Stimulated activated CD8-positive, alpha-beta memory T cell treated with anti-CD3 and anti-CD28 coated beads, Interleukin-7, amount 100 ng/mL, for 1 hour (primary cell): ENCODE measurements at places on chromosomes 5 and 9.

DNA sequence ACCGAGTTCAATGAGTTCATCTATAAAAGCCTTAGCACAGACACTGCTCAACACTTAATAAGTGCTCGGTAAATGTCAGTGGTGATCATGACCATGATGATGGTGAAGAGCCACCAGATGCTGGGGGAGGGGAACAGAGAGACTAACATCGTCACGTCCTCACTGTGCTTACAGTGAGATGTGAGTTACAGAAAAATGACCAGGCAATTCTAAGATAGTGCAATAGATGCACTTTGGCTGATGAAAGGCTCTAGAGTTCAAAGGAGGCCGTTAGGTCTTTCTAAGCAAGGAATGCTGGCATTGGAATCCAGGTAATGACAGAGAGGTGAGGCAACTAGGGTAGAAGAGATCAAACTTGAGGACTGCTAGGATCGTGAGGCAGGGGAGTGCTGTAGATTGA lies 36.7 kb downstream of the ARL15 start:
- no peak for DNase-seq

DNA sequence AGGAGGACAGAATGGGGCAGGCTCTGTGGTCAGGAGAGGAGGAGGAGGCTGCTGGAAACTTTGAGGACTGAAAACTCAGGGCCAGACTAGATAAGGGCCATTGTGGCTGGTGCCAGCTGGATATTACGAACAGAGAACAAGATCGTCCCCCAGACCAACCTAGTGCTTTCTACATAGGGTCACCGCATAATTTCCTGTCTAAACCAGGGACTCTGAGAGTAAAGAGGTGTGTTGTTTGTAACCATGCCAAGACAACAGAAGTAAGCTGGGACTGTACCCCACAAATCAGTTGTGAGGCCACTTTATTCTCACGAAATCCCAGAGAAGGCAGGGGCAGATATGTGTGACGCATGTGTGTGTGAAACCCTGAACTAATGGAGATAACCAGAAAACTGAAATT lies 20.3 kb upstream of the GFPT2 start:
- no peak for DNase-seq

- no peak for DNase-seq
These were observed 19.6 kb upstream of the ROPN1L start for GRCh38 chr5:10421896-10422691.

DNA sequence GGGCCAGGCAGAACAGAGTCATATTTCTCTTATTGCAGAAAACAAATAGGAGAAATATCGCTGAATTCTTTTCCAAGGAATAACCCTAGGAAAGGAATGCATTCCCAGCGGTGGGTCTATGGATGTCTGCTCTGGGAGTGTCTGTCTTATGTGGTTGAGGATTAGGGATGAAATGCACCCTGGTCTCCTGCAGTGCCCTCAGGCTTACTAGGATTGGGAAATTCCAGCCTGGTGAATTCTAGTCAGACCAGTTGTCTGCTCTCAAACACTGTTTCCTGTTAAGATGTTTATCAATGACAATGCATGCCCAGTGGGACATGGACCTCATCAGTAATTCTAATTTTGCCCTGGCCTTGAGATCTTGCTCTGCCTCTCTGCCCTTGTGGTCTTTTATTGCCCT lies 136.1 kb upstream of the ELAVL2 start:
- no peak for DNase-seq

GRCh38 chr5:153661897-153662296 lies 171.4 kb downstream of the GRIA1 start:
- DNase-seq = no peak

- no peak for DNase-seq
These were observed 66.2 kb downstream of the SIL1 start for GRCh38 chr5:139131921-139132432.

DNA sequence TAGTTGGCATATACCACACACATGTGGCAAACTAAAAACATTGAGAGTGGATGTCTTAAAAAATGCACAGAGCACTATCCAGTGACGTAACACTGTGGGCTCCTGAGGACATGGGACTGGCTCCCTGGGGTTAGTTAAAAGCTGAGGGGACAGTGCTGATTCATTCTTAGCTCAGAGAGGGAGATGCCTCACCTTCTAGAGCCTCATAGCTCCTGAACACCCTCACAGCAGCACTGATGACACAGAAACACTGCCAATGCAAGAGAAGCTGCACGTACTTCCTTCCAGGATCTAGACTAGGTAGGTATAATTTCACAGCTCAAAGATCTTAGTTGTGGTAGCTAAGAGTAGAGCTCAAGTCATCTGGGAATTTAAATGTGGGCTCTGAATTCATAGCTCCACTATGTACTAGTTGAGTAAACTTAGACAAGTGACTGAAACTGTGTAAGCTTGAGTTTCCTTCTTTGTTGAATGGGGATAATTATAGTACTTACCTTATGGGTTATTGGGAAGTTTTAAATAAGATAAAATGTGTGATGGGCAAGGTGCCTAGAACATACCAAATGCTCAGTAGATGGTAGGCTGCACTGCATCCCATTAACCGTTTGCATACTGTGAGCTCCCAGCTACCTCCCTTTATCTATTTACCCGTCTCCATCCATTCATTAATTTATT lies 279.9 kb downstream of the ASTN2 start:
- no peak for DNase-seq

DNA sequence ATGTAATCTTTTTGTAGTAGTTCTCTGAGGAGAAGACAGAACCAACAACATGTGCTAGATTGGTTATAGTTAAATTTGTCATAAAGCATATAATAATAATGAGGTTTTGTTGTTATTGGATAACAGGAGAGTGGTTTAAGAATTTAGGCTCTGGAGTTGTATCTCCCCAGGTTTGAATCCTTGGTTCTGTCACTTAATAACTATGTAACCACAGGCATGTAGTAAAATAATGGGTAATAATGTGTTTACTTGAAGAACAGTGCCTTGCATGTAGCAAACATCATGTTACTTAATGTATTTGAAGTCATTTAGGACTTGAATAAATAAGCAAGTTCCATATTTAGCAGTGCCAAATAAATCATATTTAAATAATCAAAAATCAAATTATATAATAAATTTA lies 55.8 kb downstream of the NSD1 start:
- no peak for DNase-seq

GRCh38 chr9:4997631-4998030 lies 12.6 kb downstream of the JAK2 start:
- DNase-seq = no peak

DNA sequence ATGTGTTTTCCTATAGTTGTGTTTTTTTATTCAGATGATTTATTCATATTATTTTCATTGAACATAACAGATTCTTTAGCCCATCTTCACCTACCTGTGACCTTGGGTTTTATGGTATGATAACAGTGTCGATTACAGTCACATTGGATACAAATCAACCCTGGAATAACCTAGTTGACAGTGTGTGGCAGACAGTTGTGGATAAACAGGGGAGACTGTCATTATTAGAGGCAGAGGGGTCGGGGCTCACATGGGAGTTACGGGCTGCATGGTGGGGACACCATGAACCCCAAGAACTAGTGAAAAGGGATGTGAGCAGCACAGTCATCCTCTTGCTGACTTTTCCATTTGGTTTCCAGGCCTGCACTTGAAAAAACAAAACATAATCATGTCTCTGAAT lies 29.9 kb upstream of the MAP1B start:
- DNase-seq = no peak

- DNase-seq = no peak
These were observed 89.5 kb downstream of the LMX1B start for GRCh38 chr9:126703002-126703865.

DNA sequence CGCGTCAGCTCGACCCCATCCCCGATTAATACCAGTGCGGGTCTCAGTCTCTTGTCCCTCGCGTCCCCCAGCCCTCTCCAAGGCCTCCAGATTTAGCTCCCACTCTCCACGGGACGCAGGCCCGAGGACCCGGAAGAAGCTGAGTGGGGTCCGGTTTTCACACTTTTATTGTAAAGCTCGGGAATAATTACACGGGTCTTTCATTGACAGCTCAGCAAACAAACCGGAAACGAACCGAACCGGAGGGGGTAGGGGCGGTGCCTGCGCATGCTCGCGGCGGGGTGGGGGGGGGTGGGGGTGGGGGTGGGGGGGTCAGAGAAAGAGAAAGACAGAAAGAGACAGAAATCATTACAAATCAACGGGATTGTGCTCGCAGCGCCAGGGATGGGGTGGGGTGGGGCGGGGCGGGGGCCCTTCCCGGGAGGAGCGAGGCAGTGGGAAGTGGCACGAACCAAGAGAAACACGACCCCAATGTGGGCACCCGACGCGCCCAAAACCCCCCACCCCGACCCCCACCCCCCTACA lies 27.9 kb downstream of the PCDH1 start:
- DNase-seq = no peak

DNA sequence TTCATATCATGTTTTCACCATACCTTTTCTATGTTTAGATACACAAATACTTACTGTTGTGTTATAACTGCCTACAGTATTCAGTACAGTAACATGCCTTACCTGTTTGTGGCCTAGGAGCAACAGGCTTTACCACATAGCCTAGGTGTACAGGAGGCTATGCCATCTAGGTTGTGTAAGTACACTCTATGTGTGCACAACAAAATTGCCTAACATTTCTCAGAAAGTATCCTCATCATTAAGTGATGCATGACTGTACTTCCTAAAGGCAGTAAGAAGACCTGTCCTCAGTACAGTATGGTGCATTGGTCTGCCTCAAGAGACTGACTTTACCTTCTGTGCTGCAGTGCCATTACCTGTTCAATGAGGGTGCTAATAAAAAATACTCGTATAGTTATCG lies 7.9 kb downstream of the TXN start:
- no peak for DNase-seq

DNA sequence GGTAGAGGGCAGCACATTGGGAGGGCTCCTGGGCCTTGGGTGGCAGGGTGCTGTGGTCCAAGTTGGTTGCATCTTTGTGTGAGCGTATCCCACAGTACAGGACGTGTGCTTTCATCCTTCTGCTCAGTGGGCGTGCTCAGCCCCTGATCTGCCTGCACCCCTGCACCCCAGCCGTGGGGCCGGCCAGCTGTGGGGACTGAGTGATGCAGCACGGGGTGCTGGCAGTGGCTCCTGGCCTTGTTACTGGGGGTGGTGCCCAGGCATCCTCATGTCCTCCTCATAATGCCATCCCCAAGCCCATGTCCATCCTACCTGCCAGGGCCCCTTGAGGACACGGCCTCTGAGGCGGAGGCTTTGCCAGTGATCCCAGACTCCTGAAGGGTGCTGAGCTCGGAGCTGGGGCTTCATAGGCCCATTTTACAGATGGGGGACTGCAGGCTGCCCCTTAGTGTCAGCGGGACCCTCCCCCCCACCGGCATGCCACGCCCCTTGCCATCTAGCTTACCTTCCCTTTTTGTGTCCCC lies 100.7 kb downstream of the PHF2 start:
- no peak for DNase-seq

- no peak for DNase-seq
These were observed 28.9 kb downstream of the COX7C start for GRCh38 chr5:86646671-86647070.

GRCh38 chr5:174283211-174284005 lies 237.9 kb downstream of the NSG2 start:
- no peak for DNase-seq

DNA sequence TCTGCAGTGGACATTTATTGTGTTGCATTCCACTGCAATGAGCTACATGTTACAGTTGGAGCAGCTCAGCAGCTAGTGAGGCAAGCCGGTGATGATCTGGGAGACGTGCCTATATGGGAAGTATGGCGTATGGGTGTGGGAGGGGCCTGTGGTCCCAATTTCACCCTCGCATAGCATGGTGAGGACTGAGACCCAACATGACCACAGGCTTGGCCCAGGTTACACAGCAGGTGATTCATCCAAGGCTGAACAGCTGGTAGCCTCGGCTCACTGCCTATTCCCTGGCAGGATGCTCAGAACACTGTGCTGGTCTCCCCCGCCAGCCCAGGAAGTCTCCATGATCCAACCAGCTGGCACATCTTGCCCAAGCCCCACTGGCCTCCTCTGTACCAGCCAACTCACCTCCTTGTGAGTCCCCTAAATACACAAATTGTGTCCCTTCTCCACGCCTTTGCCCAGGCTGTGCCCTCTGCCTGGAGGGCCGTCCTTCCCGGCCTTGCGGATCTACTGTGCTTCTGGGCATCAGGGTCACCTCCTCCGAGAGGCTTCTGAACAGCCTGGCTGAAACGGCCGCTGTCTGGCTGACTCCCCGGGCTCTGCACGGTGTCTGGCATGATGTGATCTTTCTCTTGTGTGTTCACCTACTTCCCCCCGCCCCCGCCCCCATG lies 81.4 kb downstream of the NSUN2 start:
- no peak for DNase-seq

DNA sequence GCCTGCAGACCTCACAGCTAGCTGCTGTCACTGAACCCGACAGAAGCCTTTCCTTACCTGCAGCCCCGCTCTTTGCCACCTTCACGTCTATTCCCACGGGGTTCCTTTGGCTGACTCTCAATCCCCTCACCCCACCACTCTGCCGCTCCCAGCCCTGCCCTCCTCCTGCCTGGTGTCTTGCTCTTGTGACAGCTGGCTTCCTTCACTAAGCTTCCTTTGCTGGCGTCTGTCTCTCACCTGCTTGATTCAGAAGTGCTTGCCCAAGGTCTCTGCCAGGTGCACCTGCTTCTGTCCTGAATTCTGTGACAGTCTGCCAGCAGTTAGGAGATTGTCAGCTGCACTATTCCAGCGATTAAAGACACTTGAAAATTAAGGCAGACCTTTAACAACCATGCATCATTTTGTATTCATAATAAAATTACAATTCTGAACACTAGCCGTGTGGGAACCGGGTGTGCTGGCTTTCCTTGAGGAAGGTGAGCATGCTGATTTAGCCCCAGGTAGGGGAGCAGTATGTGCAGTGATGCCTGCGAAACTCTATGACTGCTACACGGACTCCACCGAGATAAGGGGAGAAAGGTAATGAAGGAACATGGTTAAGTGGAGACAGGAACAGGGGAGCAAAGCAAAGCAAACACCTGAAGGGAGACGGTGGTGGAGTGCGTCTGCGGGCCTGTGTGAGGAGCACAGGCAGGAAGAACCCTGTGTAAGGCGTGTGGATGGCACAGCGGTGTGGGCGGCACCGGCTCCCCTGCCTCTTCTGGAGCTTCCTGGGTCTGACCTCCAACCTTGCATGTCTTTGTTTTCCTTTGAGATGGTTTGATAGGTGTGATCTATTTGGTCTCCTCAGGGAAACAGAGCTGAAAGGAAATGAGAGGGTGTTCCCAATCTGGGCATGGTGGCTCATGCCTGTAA lies 80.1 kb upstream of the CACNA1B start:
- DNase-seq = no peak

- no peak for DNase-seq
These were observed 12.1 kb upstream of the ADAMTS19 start for GRCh38 chr5:129447968-129448367.

DNA sequence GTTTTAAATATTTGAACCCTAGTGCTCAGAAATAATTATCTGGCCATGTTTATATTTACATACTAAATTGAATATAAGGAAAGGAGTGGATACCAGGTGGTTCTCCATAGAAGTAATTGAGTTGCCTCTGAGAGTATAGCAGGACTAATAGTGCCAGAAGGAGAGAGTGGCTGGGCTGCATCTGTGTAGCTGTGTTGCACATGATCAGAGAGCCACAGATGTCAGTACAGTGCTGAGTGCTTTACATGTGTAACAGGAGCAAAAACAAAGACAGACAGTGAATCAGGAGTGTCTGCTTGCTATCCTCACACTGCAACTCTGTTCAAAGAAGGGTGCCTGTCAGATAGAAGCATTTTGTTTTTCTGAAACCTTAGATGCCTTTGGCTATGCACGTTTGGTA lies 353.9 kb upstream of the PAPPA start:
- no peak for DNase-seq
